ENCODE measurements at places on chromosomes 4 and X. TPM values are rescaled to one million over a fixed set of nuclear protein-coding genes. Genes with fewer than 3 reads are reported as not detected.

PPEF2 gene
- total RNA-seq = not detected

NR3C2 gene
- total RNA-seq = 39.8 TPM

H2AZ1 gene
- total RNA-seq = 142 TPM

USP51 gene
- total RNA-seq = 3.2 TPM

RWDD4 gene
- total RNA-seq = 4.6 TPM

MAGEH1 gene
- 14.2 TPM for total RNA-seq

SPANXA2 gene
- total RNA-seq = not detected

SHISA3 gene
- total RNA-seq = 0.76 TPM

MBNL3 gene
- 4.1 TPM for total RNA-seq

PRR32 gene
- not detected for total RNA-seq

F8A2 gene
- not detected for total RNA-seq

ARHGEF38 gene
- total RNA-seq = 22.7 TPM

ATP10D gene
- total RNA-seq = 24.7 TPM

FSTL5 gene
- not detected for total RNA-seq

CNGA2 gene
- total RNA-seq = not detected

GLUD2 gene
- total RNA-seq = 1.3 TPM

CYP4V2 gene
- total RNA-seq = 31.0 TPM

MTNR1A gene
- total RNA-seq = not detected

RGN gene
- total RNA-seq = 51.3 TPM

PCYT1B gene
- 0.44 TPM for total RNA-seq

CXorf49 gene
- total RNA-seq = not detected

NR0B1 gene
- not detected for total RNA-seq

AMELX gene
- total RNA-seq = not detected

CCKAR gene
- total RNA-seq = not detected

SATL1 gene
- total RNA-seq = not detected

TMEM154 gene
- 3.0 TPM for total RNA-seq

CSAG3 gene
- not detected for total RNA-seq

P2RY4 gene
- not detected for total RNA-seq

USP17L10 gene
- total RNA-seq = not detected
